ENCODE measurements at places on chromosomes 6 and 20.

DNA sequence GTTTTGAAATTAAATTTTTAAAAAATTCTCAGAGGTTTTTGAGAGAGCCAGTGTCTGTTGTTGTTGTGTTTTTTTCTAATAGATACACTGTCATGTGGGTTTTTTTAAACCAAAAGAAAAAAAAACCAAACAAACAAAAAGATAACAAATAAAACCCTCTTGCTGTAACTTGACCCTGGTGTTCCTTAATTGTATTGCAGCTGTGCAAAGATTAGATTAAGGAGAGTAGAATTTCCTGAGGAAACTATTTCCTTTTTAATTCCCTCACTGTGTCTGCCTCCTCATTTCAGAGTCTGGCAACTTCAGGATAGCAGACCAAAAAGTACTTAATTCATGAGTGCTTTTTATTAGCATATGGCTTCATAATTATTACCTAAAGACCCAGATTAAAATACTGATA lies 281.9 kb downstream of the EPM2A start:
- DNase-seq: no peak

- DNase-seq: no peak
Measured at GRCh38 chr6:115270953-115271352, 789.7 kb downstream of the FRK start.

- no peak for DNase-seq
Measured at GRCh38 chr6:143555071-143555492, 43.6 kb upstream of the FUCA2 start.

- DNase-seq: no peak
Measured at GRCh38 chr6:10485406-10485805, 35.7 kb upstream of the GCNT2 start.

- no peak for DNase-seq
Measured at GRCh38 chr6:94600636-94601035, 976.7 kb upstream of the MANEA start.

- DNase-seq: no peak
Measured at GRCh38 chr20:43767686-43768474, 41.1 kb upstream of the GTSF1L start.

DNA sequence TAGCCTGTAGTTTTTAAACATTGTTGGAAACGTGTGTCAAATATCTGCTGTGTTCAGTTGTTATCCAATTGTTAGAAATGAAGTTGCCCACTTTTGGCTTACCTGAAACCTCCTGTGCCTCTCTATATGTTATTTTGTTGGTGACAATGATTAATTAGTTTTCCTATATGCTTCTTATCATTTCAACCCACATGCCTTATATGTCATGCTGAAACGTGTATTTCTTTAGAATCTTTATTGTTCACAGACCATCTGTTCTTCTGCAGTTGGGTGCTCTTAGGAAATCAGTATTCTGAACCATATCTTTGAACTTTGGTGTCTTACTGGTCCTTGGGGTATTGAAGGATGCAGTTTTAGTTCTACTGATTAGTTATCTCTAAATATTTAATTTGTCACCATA lies 91.2 kb upstream of the SCGN start:
- no peak for DNase-seq

DNA sequence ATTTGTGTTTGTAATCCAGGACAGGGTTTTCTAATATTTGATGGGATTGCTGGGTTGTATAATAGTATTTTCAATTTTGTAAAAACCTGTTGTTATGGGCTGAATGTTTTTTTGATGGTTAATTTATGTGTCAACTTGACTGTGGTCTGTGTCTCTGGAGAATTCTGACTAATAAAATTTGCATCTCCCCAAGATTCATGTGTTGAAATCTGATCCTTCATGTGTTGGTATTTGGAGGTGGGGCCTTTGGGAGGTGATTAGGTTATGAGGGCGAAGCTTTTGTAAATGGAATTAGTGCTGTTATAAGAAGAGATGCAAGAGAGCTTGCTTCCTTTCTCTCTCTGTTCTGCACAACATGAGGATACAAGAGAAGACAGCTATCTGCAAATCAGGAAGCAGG lies 48.7 kb upstream of the SAMD5 start:
- DNase-seq: no peak

DNA sequence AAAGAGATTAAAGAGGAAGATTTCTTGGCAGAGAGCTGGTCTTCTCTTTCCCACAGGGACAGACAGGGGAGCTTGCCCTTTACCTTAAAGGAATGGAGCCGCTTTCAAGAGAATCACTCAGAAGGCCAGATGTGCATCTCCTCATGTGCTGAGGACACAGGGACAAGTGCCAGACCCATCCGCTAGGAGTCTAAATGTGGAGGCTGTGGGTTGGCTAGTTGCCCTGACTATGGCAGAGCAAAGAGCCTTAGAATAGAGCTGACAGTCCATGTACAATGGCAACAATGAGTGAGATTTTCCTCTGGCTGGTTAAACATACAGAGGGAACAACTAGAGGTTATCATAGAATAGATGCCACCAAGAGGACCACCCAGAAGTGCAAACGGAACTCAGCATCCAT lies 7.3 kb upstream of the DOK5 start:
- no peak for DNase-seq

DNA sequence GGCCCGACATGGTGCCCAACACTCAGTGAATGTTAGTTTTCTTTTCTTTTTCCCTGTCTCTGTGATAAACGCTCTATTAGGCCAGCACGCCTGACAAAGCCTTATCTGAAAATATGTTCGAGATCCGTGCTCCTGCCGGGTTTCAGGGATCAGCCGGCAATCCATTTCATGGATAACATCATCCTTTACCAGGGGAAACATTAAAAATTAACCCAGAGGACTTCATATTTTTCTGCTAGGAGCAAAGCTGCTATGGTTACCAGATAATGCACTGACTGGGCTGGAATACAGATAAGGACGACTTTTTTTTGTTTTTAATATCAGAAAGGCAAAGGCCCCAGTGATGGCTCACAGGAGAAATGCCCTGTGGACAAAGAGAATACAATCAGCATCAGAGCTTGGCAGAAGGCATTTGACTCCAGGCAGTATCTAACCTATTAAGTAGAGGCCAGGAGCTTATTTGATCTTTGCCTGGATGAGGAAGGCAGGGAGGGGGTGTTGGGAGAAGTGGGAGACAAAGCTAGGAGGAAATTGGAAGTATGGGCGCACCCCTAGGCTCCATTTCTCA lies 482.0 kb upstream of the CHD6 start:
- no peak for DNase-seq

- DNase-seq: no peak
Measured at GRCh38 chr6:121755485-121755884, 320.0 kb downstream of the GJA1 start.

DNA sequence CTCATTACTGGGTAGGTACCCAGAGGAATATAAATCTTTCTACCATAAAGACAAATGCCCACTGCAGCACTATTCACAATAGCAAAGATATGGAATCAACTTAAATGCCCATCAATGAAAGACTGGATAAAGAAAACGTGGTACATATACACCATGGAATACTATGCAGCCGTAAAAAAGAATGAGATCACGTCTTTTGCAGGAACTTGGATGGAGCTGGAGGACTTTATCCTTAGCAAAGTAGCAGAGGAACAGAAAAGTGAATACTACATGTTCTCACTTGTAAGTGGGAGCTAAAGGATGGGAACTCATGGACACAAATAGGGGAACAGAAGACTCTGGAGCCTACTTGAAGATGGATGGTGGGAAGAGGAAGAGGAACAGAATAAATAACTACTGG lies 119.7 kb downstream of the EPHA7 start:
- no peak for DNase-seq

GRCh38 chr6:71252410-71252809 lies 36.2 kb upstream of the OGFRL1 start:
- DNase-seq: no peak

- DNase-seq: no peak
Measured at GRCh38 chr6:132954936-132955335, 140.6 kb downstream of the RPS12 start.

DNA sequence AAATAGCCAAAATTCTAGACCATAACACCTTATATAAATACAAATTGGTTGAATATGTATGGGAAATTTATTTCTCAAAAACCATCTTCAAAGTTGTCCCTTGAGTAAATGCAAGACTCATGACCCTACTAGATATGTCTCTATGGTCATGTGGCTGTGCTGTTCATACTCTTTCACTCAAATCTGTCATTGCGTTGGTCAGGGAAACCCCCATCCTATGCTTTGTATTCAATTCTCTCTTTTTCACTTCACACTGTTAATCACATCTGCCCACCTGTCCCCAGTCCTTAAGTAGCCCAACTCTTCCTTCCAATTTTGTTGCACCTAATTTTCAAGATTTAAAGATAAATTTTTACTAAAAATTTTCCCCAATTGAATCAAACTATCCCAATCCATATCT lies 51.0 kb downstream of the RPS12 start:
- DNase-seq: no peak

DNA sequence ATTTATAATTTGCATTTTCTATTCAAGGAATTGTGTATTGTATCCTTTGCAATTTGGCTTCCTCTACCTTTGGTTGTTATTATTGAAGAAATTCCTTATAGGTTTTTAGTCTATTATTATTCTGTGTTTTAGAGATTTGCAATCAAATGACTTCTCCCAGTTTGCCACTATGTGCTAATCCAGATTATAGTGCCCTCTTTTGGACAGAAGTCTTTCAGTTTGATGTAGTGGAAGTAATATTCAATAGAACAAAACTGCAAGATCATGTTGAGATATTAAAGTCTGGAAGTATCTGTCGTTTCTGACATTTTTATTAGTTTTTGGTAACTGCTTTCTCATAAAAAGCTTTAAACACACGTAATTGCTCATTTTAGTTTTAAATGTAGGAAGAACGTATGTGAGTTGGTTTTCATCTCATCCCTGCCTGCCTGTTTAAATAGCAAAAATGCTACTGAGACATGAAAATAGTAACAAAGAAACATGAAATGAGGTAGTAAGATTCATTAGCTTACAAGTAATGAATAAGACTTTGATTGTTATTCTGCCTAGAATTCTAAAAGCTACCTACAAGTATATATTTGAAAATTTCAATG lies 72.8 kb downstream of the RTN4IP1 start:
- no peak for DNase-seq

DNA sequence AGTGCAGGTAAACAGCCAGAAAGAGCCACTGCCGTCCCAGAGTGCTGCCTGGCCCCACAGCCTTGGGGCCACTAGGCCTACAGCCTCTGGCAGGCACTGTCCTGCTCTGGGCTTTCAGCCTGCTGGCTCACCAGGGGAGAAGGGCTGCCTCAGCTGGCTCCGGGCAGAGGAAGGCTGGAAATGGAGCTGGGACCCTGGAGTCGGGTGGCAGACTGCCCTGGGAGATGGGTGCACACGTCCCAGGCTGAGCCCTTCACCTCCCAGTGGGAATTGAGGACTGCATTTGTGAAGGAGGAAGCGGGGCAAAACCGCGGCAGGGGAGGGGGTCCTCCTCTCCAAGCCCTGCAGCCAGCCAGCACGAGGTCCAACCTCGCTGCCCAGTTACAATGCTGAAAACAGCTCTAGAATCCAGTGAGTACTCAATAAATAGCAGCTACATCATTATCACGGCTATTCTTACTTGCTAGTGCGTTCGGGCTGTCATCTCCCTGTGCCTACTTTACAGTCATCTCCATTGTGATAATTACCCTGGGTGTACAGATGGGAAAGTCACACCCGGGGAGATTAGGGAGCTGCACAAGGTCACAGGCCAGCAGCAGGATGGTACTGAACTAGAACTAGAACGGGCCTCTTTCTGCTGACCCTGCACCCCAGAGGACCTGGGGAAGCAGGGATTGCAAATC lies 13.1 kb downstream of the ACSS1 start:
- no peak for DNase-seq

DNA sequence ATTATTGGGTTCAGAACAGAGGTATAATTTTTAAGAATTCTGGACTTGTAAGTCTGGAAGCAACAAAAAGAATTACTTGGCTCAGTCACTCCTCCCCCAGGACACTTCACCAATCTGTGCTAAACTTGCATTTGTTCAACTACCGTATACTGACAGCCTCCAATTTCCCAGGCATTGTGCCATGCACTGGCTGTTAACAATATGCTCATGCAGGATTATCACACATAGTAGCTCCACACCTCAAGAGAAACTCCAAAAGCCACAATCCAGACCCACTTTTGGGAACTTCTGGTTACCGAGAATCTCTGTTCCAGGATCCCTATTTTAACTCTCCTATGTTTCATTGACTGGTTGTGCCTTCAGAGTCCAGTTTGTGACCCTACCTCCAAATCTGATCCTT lies 7.7 kb downstream of the ADGRF1 start:
- no peak for DNase-seq

GRCh38 chr20:17617212-17617867 lies 47.5 kb downstream of the DSTN start:
- DNase-seq: peak; percentile 35

DNA sequence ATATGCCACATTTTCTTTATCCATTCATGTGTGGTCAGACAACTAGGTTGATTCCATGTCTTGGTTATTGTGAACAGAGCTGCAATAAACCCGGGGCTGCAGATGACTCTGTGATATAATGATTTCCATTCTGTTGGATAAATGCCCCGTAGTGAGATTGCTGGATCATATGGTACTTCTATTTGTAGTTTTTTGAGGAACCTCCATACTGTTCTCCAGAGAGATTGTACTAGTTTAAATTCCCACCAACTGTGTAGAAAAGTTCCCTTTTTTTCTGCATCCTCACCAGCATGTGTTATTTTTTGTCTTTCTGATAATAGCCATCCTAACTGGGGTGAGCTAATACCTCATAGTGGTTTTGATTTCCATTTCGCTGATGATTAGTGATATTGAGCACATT lies 62.2 kb upstream of the MAP3K4 start:
- no peak for DNase-seq

GRCh38 chr6:126210398-126211075 lies 129.4 kb upstream of the CENPW start:
- DNase-seq: no peak

DNA sequence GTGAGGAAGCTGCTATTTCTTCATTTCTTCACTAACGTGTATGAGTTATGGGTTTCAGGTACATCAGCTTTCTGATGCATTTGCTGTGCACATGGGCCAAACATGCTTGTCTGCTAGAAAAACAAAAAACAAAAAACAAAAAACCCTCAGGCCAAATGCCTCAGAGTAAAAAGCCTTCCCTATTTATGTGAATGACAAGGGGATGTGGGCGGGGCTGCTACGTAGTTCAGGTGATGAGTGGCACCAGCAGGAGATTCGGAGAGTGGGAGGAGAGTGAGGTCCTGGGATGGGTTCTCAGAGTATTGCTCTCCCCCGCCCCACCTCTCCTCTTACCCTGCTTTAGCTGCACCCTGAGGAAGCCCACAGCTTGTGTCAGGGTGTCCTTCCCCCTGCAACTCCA lies 596.8 kb upstream of the JAG1 start:
- DNase-seq: no peak

- no peak for DNase-seq
Measured at GRCh38 chr20:51221791-51222408, 199.0 kb upstream of the KCNG1 start.

DNA sequence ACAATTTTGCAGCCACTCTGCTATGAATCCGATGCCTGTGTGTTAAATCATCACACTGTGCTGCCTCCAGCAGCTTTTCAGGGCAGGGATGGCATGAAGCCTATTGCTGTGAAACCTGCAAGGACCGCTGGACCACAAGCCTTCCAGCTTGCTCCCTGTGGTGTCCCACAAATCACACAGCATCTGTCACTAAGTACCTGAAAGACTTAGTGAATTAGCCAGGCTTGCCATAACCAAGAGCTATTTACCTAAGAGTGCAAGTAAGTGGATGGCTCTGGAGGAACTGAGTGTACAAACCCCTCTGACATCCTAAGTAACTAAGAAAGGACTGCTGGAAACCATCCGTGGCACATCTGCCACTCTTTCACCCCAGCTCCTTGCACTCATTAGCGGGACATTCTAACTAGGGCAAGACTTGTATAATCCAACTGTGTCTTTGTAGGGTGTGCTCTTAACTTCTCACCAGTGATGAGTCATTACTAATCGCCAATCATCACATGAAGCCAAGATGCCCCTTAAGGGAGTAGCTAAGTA lies 34.7 kb downstream of the FOXQ1 start:
- no peak for DNase-seq

All from stimulated activated CD4-positive, alpha-beta T cell treated with anti-CD3 and anti-CD28 coated beads, Interleukin-12 subunit alpha, Interleukin-12 subunit beta, amount 100 ng/mL, for 4 hours (primary cell).